ENCODE measurements at places on chromosomes 4 and X. TPM values are rescaled to one million over a fixed set of nuclear protein-coding genes. Genes with fewer than 3 reads are reported as not detected.
A peak's percentile ranks its signal among the peaks of the same experiment; 100 is the strongest.

GRCh38 chr4:182242787-182243186 lies 415 bp upstream of the TENM3 start:
- DNase-seq, result no peak

GRCh38 chr4:3392321-3392720 lies 49.4 kb upstream of the HGFAC start:
- no peak for DNase-seq

DNA sequence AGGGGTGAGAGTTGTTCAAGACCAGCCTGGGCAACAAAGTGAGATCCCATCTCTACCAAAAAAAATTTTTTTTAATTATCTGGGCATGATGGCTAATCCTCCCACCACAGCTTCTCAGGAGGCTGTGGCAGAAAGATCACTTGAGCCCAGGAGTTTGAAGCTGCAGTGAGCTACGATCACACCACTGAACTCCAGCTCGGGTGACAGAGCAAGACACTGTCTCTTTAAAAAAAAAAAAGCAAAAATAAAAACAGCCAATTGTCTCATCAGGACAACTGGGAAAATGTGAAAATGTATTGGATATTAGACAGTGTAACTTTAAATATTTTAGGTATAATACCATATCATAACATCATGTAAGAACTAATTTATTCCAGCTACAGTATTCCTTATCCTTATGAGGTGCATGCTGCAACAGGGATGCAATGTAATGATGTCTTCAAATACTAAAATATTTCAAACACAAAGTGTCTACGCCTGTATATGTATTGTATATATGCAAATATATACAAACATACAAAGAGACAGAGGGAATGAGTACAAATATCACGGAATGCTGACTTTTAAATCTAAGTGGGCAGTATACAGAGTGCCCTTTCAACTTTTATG lies 17.2 kb downstream of the FAM13A start:
- no peak for DNase-seq

GRCh38 chr4:28254003-28254402 lies 1393.4 kb downstream of the STIM2 start:
- no peak for DNase-seq

GRCh38 chr4:5932035-5932568 lies 39.2 kb upstream of the CRMP1 start:
- no peak for DNase-seq

GRCh38 chr4:76663824-76664223 lies 228.8 kb downstream of the SHROOM3 start:
- no peak for DNase-seq

DNA sequence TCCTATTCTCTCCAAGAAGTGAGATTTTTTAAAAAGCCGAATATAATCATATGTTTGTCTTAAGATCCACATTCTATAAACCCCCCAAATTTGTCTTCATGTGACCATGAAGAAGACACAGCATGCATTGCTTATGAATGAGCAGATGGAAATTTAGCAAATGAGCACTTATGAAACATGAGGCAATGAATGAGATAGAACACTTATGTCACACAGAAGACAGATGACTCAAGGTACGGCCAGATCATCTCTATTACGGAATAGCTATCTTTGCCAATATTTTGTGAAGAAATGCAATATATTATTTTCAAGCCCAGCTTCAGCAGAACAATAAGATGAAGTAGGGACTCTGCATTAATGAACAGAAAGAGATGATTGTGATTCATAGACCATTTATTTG lies 21.4 kb downstream of the PHEX start:
- no peak for DNase-seq

DNA sequence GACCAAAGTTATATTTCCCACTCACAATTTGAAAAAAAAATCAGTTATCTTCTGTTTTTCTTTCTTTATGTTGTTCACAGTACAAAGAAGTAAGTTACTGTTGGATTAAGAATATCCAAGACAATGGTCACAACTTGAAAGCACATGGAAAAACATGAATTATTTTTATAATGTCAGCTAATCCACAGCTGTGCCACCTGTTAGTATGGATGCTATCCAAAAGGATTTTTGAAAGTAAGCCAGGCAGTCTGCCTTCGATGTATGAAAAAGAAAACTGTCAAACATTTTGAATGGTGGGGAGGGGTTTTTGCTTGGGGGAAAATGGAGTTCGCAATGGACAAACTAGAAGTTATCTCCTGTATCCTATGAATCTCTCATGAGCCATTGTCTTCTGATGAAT lies 6.2 kb downstream of the GPM6A start:
- DNase-seq, result no peak

GRCh38 chr4:25425361-25425760 lies 48.3 kb downstream of the ANAPC4 start:
- no peak for DNase-seq

- DNase-seq, result peak; percentile 20
These were observed 25.1 kb upstream of the FAM156A start for GRCh38 chrX:52983321-52984000.

GAK gene
- polyA plus RNA-seq, result 50.9 TPM

NAT8L gene
- polyA plus RNA-seq, result 4.4 TPM

DNA sequence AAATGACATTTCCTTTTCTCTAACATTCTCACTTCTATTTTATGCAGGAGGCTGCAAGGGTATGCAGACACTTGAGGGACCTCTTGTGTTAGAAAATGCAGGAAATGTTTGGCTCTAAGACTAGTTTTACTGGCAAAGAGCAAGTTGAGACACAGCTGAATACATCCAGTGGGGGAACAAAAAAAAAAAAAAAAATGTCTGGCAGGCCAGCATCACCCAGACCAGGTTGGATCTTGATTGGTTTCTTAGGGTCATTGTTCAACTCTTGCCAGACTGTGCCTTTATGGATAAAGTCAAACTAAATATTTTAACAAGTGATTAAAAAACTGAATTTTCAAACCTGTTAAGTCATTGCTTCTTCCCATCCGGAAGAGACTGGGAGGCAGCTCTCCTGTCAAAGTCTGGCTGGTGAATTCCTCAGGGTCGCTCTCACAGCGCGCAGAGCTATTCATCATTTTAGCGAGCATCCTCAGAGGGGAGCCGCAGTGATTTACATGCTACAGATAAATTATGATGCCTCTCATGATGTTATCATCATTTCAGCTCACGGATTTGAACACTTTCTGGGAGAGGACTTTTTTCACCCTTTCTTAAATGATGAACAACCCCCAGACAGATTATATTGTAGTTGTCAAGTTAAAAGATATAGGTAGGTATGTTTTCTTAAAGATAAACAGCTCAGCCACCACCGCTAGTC lies 23.6 kb upstream of the PACRGL start:
- no peak for DNase-seq

HOPX gene
- polyA plus RNA-seq, result 36.9 TPM

ATP10D gene
- polyA plus RNA-seq, result 30.6 TPM

POF1B gene
- 0.21 TPM for polyA plus RNA-seq

- DNase-seq, result no peak
These were observed 17.8 kb downstream of the FLNA start for GRCh38 chrX:154356596-154356995.

GRCh38 chr4:40190465-40190864 lies 6.4 kb upstream of the RHOH start:
- no peak for DNase-seq

DNA sequence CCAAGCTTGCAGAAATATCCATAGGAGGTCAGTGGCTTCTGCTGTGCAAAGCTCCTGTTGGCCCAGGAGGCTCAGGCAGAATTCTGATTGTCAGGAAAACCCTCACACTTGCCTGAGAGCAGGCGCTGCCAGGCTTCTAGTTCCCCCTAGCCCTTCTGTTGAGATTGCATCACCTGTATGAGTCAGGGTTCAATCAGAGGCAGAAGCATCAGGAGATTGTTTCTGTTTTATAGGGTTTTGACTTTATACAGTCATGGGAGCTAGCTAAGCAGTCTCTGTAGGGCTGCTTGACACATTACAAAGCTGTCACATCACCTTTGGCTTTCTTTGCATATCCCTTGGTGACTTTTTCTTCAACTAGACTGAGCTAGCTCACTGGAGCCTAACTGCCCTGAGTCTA lies 27.8 kb downstream of the DIPK2B start:
- no peak for DNase-seq

DNA sequence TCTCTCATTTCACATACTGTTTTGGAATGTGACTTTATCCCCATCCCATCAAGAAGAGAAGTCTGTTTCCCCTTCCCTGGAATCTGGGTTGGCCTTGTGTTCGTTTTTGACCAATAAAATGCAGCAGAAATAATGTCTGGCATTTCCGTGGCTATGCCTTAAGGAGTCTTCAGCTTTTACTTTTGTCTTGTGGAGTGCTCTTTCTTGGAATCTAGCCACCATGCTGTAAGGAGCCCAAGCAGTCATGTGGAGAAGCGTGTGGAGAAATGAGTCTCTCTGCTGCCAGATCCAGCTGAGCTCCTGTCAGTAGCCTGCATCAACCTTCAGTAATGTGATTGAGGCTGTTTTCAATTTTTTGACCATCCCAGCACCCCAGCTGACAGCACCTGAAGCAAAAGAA lies 84.4 kb upstream of the ARMCX2 start:
- DNase-seq, result no peak

TCEAL7 gene
- 24.2 TPM for polyA plus RNA-seq

SMR3B gene
- not detected for polyA plus RNA-seq

PABPC5 gene
- 8.6 TPM for polyA plus RNA-seq

DNA sequence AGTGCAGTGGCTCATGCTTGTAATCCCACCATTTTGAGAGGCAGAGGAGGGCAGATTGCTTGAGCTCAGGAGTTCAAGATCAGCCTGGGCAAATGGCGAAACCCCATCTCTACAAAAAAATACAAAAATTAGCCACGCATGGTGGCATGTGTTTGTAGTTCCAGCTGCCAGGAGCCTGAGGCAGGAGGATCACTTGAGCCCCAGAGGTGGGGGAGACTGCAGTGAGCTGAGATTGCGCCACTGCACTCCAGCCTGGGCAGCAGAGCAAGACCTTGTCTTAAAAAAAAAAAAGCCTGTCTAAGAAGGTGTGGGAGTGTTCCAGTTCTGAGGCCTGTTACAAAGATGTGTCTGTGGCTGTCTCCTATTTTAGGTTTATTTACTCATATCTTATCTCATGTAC lies 38.0 kb downstream of the PI4K2B start:
- DNase-seq, result no peak

- DNase-seq, result no peak
These were observed 101.8 kb downstream of the TENM3 start for GRCh38 chr4:182344968-182345367.

CETN2 gene
- 82.3 TPM for polyA plus RNA-seq

SMS gene
- polyA plus RNA-seq, result 119 TPM

RRH gene
- polyA plus RNA-seq, result 0.47 TPM

CYBB gene
- polyA plus RNA-seq, result 16.2 TPM

CUL4B gene
- polyA plus RNA-seq, result 66.1 TPM

P2RY8 gene
- 0.76 TPM for polyA plus RNA-seq

DGKK gene
- 0.07 TPM for polyA plus RNA-seq

INTS12 gene
- polyA plus RNA-seq, result 35.3 TPM

- DNase-seq, result no peak
These were observed 32.4 kb upstream of the TMLHE start for GRCh38 chrX:155645180-155645579.

PDZD4 gene
- 13.7 TPM for polyA plus RNA-seq

- no peak for DNase-seq
These were observed 84.8 kb downstream of the TNIP2 start for GRCh38 chr4:2671267-2671895.

- DNase-seq, result no peak
These were observed 18.3 kb downstream of the BLOC1S4 start for GRCh38 chr4:6734165-6734786.

GRCh38 chrX:153820601-153821000 lies 9.7 kb downstream of the PDZD4 start:
- no peak for DNase-seq

GRCh38 chr4:44446191-44446590 lies 2.4 kb downstream of the KCTD8 start:
- DNase-seq, result no peak

GRCh38 chrX:106606571-106606970 lies 5.2 kb upstream of the RADX start:
- DNase-seq, result no peak

- DNase-seq, result no peak
These were observed 1.1 kb upstream of the PPP3CA start for GRCh38 chr4:101348367-101348827.

GRCh38 chr4:57291911-57292310 lies 181.7 kb upstream of the IGFBP7 start:
- no peak for DNase-seq

DNA sequence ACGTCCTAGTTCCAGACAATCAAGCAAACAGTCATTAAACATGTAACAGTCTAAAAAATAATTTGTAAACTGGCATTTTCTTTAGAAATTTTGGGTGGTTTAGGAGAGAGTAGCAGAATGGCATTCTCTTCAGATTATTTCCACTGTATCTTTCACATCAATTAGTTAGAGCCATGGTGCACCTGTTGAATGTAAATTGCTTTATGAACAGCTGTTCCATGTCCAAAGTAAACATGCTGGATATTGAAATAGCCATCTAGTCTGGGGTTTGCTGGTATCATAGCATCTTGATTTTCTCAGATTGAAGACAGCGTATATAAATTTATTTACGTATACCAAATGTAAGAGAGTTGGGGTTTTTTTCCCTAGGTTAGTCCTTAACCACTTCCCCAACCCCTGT lies 143.6 kb downstream of the RCHY1 start:
- DNase-seq, result no peak

GC gene
- polyA plus RNA-seq, result not detected

- no peak for DNase-seq
These were observed 2045.3 kb downstream of the ARAP2 start for GRCh38 chr4:34198966-34199365.

DNA sequence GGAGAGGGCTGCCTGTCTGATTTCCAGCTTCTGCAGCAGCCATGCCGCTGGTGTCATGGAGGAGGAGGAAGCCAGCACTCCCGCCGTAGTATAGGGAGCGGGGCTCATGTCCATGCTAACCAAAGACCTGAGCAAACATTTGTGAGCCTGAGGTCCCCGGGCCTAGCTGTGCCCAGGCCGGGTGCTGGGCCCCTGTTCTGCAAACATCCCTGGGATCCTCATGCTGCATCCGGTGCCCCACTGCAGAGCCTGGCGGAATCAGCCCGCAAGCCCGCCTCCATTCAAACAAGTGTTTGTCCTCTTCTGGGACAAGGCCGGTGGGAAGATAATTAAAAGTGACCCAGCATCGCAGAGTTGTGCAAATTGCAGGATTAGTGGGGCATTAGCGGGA lies 106.3 kb downstream of the SORCS2 start:
- DNase-seq, result no peak

SUPT20HL1 gene
- polyA plus RNA-seq, result not detected
